ENCODE measurements at places on chromosomes 5 and 9.

DNA sequence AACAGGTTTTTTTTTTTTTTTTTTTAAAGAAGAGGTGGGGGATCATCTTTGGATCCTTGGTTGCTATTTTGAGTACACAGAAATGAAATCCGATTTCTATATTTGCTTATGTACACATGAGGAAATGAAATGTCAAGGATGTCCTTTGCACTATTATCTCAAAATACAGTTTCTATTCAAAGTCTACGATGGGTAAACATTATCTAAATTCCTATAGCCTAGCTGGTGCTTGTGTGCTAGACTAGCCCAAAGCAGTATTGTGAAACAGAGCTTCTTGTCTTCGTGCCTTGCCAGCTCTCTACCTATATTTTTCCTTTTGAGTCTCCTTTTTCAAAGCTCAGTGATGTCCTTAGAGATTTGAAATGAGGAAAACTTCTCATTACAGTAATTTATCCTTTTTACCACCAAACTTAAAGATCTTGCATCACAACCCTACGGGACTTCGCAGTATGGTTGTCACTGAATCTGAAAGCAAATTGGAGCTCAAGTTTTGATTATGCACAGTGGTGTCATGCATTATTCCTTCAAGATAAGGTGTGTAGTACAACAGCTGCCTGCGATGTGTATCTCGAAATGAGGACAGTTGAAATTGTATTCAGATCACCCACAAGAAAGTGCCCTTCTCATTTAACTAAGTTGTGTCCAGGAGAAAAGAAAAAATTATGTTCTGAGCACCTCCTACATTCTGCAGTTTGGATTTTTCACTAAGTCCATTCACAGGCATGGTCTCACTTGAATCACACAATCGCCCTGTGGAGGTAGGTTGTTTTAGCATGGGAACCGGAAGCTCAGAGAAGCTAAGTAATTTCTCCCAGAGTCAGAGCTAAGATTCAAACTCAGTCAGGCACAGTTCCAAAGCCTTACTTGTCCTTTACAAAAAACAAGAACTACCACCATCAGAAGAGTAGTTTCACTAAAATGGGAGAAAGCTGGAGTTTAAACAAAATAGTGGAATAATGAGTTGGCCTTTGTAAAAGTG, 379.0 kb downstream of the GLIS3 start:
- DNase-seq: no peak

DNA sequence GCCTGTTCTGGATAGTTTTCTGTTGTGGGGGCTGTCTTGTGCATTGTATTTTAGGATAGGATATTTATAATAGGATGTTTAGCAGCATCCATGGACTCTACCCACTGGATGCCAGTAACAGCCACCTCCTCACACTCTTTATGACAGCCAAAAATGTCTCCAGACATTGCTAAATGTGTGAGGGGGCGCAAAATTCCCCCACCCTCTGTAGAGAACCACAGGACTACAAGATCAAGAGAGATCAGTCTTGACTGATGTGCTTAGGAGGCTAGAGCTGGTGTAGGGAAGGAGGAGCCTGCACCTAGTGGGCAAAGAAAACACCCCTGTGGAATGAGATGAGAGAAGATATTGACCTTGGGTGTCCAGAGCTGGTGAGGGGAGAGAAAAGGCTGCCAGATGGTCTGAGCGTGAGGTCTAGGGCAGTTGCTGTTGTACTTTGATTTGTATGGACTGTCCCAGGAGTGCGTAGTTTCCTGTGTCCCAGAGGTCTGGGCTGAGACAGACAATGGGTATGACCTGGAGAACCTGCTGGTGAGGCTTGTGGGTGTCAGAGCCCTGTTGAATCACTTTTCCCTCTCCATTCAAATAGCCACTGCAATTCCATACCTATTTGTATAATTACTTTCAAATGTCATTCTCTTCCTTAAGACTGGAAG, 16.3 kb downstream of the DAPK1 start:
- no peak for DNase-seq

GRCh38 chr5:73801686-73802085, 175.7 kb downstream of the ARHGEF28 start:
- no peak for DNase-seq

GRCh38 chr9:12863618-12864017, 88.8 kb downstream of the LURAP1L start:
- no peak for DNase-seq

DNA sequence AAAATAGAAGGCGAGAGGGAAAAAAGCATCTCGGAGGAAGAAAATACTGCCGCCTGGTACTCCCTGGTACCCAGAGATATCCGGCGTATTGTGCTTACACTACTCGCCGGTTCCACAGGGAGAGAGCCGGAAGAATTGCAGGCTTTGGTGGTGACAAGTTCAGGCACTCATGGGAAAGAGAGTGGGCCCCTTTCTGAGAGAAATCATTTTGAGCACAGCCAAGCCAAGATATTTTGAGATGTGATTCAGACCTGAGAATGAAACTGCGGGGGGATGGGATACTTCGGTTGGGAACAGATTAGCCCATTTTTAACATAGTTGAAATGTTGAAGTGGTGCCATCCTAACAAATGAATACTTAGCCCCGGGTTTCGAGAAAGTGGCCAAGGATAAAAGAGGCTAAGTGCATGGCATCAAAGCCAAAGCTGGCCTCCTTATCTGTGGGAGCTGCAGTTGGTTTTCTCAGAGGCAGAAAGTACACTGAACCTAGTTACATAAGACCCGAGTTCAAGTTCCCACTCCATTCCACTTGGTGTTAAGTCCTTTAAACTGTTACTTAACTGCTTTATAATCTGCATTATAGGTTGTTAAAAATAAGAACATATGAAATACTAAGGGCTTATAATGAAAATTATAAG, 62.7 kb downstream of the SLC1A3 start:
- no peak for DNase-seq

DNA sequence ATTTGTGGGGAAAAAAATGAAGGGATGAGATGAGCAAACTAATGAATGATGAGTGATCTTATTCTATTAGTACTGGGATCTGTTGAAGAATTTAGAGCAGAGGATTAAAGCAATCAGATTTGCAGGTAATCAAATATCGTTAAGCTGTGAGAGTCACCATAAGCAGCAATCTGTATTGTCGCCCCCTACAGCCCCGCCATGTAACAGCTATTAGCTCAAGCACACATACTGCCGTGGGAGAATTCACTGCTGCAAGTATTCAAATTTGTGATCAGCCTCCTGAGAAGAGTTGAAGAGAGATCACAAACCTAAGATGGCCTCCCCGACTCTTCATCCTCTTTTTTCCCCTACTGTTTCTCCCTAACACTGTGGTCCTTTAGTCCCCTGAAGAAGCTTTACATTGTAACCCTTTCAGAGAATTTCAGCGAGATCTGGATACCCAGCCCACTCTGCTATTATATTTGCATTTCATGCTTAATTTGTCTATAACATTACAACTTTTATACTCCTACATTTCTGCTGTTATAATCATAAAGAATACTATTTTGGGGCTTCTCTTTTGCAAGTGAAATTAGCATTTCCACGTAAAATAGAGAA, 28.5 kb upstream of the PHF24 start:
- peak; percentile 3 for DNase-seq

DNA sequence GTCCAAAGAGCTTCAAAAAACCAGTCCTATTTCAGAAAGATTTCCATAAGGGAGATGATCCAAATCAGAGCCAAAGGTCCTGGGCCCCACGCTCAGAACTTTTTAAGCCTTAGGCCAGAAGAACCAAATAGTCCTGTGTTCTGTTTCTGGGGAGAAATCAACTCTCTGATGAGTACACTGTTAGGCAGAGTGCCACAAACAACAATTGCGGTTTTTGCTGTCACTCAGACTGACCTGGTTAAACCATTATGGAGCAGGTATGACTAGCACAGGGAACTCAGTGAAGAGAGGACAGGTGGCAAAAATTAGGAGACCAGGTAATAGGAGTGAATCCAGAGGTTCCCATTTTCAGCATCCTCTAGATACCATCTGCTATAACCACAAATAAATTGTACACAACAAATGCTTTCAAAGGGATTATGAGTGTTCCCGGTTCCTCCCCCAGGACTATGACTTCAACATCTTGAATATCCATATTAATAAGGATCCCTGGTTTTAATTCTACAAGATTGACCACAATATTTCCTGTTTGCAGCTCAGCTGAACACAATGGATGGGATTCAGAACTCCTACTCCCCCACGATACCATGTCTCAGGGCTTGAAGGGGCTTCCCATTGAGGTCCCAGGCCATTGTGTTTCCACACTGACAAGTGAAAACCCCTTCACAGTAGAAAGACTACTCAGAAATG, 52.1 kb upstream of the FREM1 start:
- no peak for DNase-seq

GRCh38 chr5:51385216-51385615, 2.0 kb downstream of the ISL1 start:
- DNase-seq: no peak

- DNase-seq: no peak
Observed at GRCh38 chr9:118940473-118940872, 428.8 kb downstream of the BRINP1 start.

- no peak for DNase-seq
Observed at GRCh38 chr5:88634014-88634413, 249.0 kb downstream of the MEF2C start.

- DNase-seq: no peak
Observed at GRCh38 chr5:164672931-164673694, 1167.7 kb downstream of the MAT2B start.

GRCh38 chr9:125436613-125437443, 175.2 kb downstream of the GAPVD1 start:
- no peak for DNase-seq

DNA sequence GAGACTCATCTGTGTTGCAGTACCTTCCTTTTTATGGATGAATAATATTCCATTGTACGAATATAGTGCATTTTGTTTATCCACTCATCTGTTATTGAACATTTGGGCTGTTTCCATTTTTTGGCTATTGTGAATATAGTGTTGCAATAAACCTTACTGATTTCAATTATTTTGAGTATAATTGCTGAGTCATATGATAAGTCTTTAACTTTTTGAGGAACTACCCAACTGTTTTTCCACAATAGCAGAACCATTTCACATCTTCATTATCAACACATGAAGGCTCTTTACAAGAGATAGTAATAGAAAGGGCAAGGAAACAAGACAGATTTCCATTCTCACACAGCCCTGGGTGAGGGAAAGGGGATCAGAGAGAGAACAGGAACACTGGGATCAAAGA, 329.2 kb downstream of the RAB3C start:
- DNase-seq: no peak

DNA sequence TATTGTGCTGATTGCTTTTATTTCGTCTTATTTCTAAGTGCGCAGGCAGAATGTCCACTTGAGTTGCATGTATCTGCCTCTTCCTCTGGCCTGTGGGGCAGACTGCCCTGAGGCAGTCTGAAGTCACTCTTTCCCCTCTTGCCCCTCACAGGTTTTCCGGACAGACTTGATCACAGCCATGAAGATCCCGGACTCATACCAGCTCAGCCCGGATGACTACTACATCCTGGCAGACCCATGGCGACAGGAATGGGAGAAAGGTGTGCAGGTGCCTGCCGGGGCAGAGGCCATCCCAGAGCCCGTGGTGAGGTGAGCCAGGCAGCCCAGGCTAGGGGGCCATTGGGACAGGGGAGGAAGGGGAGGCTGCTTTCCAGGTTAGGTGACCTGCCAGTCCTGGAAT, 26.4 kb downstream of the JADE2 start:
- no peak for DNase-seq

GRCh38 chr9:103625161-103625804, 468.8 kb upstream of the SMC2 start:
- DNase-seq: no peak

GRCh38 chr5:6117212-6117611, 261.1 kb downstream of the MED10 start:
- DNase-seq: no peak

DNA sequence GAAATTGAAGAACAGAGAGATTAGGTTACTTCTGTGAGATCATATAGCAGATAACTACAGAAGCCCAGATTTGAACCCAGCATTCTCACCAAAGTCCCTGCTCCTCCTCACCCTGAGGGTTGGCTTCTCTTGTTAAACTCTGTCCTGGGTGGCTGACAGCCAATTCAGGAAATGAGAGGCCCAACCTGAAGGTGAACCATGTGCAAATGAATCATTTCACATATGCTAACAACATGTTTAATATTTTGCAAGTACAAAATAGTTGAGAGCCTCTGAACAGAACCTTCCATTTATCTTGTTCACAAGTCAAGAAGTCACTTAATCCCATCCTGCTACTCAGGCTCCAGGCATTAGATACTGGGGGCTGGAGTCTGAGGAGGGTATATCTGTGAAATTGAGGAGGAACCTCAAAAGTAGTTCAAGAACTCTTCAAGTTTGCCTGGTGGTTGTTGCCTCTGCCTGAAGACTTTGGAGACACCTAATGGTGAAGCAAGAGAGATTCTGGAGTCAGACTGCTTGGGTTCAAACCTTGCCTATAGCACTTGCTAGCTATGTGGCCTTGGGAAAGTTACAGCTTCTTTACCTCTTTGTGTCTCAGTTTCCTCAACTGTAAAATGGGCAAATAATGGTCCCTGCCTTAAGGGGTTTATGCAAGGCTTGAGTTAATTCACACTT, 564.0 kb downstream of the PSAT1 start:
- no peak for DNase-seq

DNA sequence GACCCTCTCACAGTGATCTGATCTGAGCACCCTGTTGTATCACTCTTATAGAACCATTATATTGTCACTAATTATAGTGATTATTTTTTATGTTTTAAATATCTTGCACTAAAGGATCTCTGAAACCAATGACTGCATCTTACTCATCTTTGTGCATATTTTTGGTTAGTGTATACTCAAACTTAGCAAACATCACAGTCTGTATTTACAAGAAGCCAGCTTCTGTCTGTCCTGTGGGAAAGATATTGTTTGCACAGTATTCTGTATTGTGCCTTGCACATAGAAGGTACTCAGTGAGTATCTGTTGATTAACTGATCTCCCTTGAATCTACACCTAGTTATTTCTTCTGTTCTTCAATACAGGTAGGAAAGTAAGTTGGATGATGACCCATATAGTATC, 131.5 kb downstream of the PAM start:
- no peak for DNase-seq

DNA sequence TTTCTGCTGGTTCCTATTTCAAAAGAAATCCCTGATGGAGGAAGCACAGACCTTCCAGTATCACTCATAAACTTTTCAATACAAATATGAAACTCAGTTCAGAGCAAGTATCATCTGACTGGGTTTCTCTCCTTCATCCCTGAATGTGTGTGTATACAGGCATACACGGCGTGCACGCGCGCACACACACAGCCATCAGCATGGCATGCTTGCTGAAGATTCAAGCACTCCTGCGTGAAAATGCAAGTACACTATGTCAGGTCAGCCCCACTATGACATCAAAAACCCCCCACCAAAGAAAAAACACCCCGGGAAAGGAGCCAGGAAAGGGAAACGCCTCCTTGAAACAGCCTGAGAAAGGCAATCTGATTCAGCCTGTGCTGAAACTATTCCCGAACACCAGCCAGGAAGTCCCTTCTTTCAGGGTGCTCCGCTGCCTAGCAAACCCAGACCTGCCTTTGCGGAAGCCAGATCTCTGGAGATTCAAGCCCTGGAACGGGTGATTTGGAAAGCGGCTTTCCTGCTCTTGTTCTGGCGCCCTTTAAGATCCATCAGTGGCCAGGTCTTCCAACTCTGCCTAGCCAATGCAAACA, 831 bp downstream of the KLHL3 start:
- DNase-seq: peak; percentile 8

- no peak for DNase-seq
Observed at GRCh38 chr5:3584724-3585531, 10.7 kb upstream of the IRX1 start.
